ENCODE measurements at places on chromosomes 3 and 15.

GRCh38 chr3:159904911-159905310 lies 83.7 kb upstream of the IL12A start:
- DNase-seq = no peak

DNA sequence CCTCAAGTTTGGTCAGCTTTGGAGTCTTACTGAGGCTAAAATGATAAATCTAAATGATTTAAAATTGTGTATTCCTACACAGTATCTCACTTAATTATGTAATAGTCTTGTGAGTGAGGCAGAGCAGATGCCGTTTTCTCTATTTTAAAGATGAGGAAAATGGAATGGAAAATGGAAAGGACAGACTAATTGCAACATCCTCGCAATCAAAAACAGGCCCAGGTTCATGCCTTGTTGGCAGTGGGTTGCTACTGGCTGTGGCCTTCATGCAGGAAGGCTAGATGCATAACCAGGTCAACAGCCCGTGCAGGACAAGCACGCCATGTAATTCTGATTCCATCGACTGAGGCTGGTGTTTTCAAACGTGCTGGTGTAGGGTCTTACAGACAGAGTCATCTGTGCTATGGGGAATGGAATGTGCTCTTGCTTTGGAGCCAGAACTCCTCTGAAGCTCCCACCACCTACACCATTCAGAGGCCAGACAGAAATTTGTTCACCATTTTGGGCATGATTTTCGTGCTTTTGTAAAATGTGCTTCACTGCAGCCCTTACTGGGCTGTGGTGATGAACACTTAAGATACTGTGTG lies 37.9 kb downstream of the MLH1 start:
- DNase-seq = no peak

DNA sequence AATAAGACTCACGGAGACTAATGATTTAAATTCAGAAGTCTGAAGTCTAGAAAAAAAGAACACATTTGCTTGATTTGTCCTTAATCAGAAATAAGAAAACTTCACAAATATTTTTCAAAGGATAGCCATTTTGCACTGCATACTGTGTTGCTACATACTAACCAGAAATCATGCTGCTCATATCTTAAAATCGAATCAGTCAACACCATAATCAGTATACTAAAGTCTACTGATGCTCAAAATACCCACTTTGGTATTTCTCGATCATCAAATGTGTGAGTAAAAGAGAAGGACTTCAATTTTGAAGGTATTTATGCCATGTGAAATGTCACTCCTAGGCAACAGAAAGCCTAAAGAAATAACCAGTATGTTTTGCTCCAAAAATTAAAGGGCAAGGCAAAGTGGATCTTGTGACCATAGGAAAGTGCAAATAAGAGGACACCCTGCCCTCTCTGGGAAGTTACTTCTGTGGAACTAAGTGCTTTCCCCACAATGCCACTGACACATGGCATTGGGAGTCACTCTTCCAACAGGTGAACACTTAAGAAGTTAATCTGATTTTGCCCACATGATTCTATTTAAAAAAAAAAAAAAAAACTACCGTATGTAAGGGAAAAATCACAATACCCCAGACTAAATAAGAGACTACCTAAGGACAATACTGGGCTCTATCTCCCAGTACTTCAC lies 2.7 kb downstream of the LRIG1 start:
- DNase-seq = no peak

GRCh38 chr3:59885101-59885500 lies 835.3 kb upstream of the CFAP20DC start:
- DNase-seq = no peak

DNA sequence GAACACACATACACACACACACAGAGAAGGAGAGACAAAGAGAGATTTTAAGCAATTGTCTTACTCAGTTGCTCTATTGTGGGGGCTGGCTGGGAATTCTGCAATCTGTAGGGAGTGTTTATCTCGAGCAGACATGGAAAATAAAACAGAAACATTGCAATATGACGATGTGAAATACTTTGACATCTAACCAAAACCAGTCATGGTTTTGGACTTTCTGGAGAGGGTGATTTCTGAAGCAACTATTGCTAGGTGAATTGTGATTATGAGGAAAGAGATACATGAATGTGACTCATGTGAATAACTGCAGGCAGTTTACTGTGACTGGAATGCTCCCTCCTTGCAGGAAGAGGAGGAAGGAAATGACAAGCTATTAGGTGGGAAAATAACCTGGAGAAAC lies 12.3 kb upstream of the PHLDB2 start:
- no peak for DNase-seq
